Astrocyte of the spinal cord (primary cell): ENCODE measurements at places on chromosomes 6 and 20.

GRCh38 chr6:28727559-28728211 is 196.1 kb downstream of the TRIM27 start:
- no peak for DNase-seq

GRCh38 chr20:45038745-45039474 is 62.0 kb downstream of the KCNS1 start:
- DNase-seq: no peak

DNA sequence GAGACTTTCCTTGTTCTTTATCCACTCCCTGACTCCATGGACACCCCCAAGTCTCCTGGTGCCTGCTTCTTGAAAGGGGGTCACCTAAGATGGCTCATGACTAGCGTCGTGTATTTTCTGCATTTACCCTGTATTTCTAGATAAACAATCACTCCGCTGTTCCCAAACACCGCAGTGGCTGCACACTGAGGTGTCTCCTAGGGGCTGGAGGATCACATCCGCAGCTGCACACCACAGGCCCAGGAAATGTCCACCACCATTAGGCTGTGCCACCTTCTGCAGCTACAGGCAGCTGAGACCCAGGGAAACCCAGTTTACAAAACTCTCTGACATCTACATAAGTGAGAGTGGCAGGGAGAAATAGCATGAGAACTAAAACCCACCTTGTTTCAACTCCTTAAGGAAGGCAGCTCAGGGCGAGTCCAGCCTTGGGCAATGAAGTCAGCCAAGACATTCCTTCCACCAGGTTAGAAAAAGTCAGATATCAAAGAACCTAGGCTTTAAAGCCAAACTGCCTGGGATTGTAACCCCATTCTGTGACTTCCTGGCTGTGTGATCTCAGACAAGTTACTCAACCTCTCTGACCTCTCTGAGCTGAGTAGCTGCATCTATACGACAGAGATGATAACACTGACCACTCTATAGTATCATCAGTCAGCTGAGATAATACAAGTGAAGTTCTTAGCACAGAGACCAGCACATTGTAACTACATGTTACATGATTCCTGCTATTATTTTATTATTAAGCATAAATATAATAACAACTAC is 102.2 kb downstream of the SNX5 start:
- DNase-seq: no peak

DNA sequence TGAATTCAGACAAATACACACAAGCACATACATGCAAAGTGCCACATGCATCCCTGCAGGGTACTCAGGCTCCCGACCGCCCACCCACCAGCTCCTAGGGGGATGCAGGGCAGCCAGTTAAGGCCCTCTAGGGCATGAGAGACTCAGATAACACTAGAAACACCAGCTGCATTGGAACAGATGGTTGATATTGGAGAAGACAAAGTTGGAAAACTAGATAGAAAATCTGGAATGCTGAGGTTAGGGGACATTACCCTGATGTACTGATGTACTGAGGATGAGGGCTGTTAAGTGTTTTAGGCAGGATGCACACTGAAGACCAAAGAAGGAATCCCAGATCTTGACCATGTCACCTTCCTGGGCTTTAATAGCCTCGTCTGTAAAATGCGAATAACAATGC is 134.6 kb upstream of the ECI2 start:
- DNase-seq: no peak

DNA sequence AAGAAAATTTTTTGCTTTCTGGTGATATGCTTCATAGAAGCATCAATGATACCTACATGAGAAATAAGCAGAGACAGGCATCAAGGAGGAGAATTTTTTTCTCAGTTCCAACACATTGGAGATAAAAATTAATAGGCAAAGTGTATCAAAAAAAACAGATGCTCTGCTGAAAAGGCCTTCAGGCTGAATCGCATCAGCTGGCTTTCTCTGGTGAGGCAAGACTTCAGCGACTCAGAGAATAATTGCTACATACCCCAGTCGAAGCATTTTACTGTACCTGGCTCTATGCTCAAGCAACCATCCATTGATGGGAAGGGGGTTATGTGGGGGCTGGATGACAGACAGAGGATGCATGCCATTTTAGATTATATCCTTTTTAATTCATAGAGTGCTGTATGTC is 415.1 kb downstream of the TFAP2A start:
- DNase-seq: no peak

DNA sequence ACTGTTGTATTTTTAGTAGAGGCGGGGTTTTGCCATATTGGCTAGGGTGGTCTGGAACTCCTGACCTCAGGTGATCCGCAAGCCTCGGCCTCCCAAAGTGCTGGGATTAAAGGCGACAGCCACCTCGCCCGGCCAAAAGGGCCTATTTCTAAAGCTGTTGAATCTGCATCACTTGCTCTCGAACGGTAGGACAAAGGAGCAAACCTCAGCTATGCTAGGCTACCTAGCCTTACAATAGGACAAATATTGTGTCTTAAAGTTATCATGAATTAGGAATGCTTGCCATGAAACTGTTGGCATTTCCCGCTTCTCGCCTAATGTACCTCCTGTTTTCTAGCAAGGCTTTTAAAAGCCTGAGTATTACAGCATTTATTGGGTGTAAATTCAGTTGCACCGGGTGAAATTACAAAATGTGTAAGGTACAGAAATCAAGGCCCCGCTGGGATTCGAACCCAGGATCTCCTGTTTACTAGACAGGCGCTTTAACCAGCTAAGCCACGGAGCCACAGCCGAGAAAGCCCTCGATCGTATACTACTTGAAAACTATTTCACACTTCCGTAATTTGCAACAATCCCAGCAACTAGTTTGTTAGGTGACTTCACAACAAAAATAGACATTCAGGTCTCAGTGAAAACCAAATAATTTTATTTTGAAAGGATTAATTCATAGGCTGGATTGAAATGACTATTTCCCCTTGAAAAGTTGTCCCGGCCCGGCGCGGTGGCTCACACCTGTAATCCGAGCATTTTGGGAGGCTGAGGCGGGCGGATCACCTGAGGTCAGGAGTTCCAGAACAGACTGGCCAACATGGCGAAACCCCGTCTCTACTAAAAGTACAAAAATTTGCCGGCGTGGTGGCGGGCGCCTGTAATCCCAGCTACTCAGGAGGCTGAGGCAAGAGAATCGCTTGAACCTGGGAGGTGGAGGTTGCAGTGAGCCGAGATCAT is 211.6 kb upstream of the ZNF184 start:
- DNase-seq: peak; percentile 82

DNA sequence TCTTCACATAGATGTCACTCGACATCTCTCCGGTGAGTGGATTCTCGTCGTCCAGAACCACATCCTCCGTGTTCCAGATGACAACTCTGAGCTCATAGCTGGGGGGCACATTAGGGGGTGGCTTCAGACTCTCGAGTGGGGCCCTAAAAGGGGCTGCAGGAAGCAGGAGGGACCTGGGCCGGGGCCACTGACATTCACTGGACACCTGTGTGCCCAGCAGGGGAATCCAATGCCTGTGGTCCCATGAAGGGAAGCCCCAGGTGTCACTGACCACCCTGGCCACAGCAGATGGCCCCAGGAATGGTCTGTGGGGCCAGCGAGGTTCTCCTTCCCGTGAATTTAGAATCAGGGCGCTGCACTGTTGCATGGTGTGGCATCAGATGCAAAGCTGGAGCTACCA is 18.7 kb downstream of the ERGIC3 start:
- DNase-seq: no peak

GRCh38 chr6:102841060-102841459 is 1447.6 kb downstream of the GRIK2 start:
- peak; percentile 1 for DNase-seq

GRCh38 chr6:27297484-27297856 is 14.6 kb downstream of the POM121L2 start:
- no peak for DNase-seq

GRCh38 chr20:44208770-44209169 is 1.8 kb downstream of the OSER1 start:
- peak; percentile 3 for DNase-seq

DNA sequence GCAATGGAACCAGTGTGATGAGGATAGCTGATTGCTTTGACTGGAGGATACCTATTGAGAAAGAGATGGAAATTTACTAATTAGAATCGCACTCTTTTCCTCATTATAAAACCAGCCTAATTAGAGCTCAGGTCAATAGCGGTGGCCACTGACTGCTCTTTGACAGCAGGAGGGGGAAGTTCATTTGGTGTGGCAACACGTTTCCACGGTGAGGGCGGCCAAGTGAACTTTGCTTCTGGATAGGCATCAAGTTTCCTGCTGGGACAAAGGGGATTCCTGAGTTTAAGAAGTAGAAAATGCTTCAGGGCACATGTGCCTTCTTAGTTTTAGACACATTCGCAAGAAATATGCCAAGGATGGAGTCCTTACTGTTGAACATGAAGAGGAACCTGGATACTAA is 145.3 kb upstream of the NRN1 start:
- DNase-seq: no peak

DNA sequence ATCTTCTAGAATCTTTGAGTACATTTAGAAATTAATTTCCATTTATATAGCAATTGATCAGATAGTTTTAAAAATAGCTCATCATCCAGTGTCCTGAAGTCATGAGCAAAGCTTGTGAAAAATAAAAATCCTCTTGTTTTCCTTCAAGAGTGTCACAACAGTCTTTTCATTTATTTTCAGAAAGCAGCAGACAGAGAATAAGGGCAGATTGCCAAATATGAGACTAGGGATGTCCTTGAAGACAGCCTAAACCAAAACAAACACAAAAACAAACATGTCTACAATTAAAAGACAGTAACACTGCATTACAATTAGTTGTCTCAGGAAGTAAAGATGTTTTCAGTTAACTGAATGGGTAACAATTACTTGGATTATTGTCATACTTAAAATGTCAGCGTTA is 682.8 kb downstream of the TFAP2A start:
- DNase-seq: no peak

DNA sequence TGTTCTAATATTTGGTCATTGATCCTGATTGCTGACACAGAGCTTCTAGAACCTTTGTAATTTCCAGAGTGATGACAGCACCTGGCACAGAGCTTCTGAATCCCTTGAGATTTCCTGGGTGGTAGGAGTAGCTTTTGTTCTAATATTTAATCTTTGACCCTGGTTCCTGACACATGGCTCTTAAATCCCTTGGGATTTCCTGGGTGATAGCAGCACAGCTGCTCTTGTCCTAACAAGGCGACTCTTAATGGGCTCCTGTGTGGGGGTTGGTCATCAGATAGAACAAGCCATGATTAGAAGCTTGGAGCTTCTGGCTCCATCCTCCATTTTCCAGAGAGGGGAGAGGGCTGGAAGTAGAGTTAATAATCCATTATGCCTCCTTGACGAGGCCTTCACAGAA is 18.4 kb downstream of the GMPR start:
- DNase-seq: no peak

GRCh38 chr6:112357791-112358190 is 10.7 kb downstream of the RFPL4B start:
- no peak for DNase-seq

- DNase-seq: no peak
Measured at GRCh38 chr6:139134064-139134395, 850 bp upstream of the HECA start.

DNA sequence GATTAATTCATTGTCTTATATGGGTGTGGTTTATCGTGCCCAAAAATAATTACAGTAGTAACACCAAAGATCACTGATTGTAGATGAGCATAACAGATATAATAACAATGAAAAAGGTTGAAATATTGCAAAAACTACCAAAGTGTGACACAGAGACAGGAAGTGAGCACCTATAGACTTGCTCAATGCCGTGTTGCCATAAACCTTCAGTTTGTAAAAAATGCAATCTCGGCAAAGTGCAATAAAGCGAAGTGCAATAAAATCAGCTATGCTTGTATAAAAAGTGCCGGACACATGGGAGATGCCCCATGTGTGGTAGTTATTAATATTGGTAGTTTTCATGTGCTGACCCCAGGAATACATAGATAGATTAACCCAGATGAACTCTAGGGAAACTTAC is 192.6 kb downstream of the NRN1 start:
- no peak for DNase-seq

- no peak for DNase-seq
Measured at GRCh38 chr20:39670988-39671387, 708.8 kb downstream of the DHX35 start.

- DNase-seq: no peak
Measured at GRCh38 chr20:20741087-20742045, 28.9 kb upstream of the RALGAPA2 start.
